ENCODE measurements at places on chromosomes 3 and 15.
A peak's percentile ranks its signal among the peaks of the same experiment; 100 is the strongest.

DNA sequence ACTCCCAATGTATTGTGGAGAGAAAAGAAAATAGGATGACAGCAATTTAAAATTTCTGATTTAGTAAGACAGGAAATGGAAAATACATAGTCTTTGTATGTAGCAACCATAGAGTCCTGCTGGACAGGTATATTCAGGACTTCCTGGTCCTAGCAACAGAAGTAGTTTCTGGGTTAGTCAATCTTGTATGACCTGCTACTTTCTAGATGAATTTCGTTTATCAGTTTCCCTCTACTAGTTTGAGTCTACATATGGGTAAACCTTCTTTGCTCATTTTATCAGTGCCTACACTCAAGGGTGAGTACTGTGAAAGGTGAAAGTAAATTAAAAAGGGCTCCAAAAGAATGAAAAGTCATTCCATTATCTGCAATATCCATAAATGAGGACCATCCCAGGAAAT lies 309.8 kb downstream of the UNC13C start:
- no peak for DNase-seq

- no peak for DNase-seq
Measured at GRCh38 chr3:45311953-45312801, 76.2 kb upstream of the LARS2 start.

DNA sequence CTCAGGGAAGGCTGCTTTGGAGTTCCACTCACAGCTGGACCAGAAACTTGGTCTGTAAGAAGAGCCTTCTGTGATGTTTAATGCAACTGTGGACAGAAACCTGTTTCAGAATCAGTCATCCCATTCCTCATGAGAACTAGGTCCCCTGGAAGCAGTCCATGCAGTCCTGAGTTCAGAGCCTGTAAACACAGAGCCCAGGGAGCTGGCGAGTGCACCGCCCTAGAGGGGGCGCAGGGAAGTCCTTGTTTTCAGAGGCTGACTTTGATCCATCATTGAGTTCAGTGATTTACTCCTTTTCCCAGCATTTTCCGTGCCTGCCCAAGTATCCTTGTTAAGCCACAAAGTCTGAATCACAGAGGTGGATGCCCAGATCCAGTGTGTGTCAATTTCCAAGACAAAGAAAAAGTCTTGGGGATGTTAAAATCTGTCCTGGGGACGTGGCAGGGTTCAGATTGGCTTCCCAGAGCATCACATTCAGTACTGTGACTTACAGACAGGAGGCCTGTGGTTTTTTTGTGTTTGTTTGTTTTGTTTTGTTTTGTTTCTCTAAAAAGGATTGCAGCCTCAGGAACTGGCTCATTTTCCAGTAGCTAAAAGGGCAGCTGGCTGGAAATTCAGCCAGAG lies 9.8 kb upstream of the TXNRD3 start:
- DNase-seq = no peak

GRCh38 chr3:18643281-18643680 lies 218.1 kb upstream of the SATB1 start:
- DNase-seq = no peak

- DNase-seq = peak; percentile 49
Measured at GRCh38 chr15:34038871-34039789, at the start of gene AVEN. Gene AVEN (minus strand): TSS chr15:34039204. CDS start chr15:34039046, 158 bp downstream.

GRCh38 chr3:131849616-131850015 lies 185.2 kb downstream of the CPNE4 start:
- no peak for DNase-seq

DNA sequence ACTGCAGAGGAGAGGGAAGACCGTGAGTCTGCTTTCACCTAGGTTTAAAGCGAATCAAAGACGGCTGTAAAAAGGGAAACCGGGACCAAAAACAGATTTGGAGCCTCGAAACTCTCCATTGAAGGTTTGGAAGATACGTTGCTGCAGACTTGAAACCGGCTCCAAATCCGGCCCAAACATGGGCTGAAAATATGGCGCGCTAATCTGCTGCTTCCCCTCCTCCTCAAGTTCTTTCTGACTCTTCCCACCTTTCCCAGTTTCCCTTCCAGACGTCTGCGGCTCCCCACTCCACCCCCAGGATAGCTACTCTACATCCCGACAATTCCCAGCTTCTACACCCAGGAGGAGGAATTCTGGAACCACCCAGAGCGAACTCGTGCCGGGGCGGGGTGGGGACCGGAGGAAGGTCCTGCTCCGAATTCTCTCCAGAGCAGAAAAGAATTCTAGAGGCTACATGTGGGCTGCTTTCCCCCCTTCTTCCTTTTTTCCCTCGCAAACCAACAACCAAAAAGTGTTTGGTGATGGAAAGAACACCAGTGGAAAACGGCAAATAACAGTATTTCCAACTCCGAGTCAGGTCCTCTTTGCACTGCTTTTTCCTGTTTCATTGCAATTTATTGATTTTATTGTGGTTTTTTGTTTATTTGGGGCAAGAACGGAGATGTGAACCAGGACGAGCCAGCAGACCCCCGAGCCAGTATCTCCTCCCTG lies 8.5 kb downstream of the EOMES start:
- DNase-seq = no peak

- DNase-seq = no peak
Measured at GRCh38 chr3:107578523-107578922, 55.8 kb downstream of the BBX start.

GRCh38 chr15:57248074-57248473 lies 128.2 kb upstream of the CGNL1 start:
- DNase-seq = no peak

DNA sequence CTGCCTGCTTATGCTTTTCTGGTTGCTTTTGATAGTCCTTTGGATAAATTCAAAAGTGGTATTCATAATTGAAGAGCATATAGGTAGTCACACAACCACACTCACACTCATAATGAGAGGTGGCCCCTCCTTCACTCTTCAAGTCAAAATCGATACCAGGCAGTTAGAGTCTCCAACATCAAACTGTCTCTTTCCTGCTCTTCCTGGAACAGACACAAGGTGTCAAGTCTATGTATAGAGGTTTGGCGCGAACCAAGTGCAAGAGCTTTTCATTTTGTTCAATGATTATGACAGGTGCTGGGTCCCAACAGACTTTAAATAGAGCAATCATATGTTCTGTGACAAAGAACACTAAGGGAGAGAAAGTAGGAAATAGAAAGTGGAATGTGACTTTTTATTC lies 29.9 kb upstream of the RGMA start:
- DNase-seq = no peak

DNA sequence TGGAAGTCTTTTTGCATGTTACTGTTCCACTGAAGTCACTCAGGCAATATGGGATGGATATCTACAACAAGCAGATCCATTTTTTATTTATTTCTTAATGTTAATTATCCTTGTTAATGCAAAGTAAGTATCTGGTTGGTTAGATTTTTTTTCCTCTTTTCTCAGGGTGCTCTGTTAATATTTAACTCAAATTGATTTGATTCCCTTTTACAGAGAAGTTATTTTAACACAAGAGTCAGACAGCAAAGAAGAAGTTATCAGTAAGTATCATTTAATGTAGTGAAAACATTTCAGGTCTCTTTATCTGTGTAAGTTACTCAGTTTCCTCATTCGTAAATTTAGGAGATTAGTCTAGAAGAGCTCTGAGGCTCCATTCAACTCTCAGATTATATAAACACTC lies 34.3 kb downstream of the TBC1D23 start:
- no peak for DNase-seq

GRCh38 chr15:62561059-62561519 lies 396.0 kb upstream of the C2CD4B start:
- no peak for DNase-seq

DNA sequence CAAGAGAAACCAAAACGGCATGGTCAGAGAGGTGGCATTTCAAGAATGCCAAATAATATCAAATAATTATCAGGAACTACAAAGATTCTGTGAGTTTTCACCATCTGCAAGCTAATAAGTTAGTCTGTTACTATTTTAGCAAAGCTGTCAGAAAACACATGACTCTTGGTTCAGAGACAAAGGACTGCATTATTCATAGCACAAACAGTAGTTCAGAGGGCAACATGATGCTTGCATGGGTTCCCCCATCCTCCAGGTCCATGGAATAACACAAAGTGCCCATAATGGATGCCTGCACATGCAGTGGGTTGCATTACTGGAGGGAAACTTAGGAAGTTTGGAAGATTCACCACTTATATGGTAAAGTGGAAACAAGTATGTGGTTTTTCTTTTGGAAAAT lies 228.8 kb upstream of the ALCAM start:
- DNase-seq = no peak

GRCh38 chr3:9951126-9951525 lies 1.1 kb downstream of the PRRT3 start:
- no peak for DNase-seq

DNA sequence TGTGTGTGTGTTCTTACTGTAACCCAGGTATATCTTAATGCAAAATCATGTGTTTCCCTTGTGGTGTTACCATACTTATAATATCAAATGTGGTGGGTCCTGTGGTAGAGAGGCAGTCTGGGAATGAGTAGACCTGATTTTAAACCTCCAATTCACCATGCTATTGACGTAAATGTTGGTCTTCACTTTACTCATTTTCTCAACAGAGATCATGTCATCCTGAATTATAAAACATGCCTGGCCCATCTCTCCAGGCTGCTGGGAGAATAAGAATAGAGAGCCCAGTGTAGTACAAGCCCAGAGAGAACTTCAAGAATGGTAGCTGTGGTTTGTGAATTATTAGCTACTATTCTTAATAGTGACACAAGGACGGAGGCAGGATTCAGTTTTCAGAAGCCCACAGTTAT lies 88.1 kb downstream of the MBNL1 start:
- no peak for DNase-seq

- no peak for DNase-seq
Measured at GRCh38 chr3:48411041-48411588, 18.8 kb downstream of the PLXNB1 start.

- no peak for DNase-seq
Measured at GRCh38 chr3:181455276-181455675, 256.4 kb upstream of the SOX2 start.

- DNase-seq = peak; percentile 57
Measured at GRCh38 chr15:57611938-57612337, 20.2 kb downstream of the MYZAP start.

DNA sequence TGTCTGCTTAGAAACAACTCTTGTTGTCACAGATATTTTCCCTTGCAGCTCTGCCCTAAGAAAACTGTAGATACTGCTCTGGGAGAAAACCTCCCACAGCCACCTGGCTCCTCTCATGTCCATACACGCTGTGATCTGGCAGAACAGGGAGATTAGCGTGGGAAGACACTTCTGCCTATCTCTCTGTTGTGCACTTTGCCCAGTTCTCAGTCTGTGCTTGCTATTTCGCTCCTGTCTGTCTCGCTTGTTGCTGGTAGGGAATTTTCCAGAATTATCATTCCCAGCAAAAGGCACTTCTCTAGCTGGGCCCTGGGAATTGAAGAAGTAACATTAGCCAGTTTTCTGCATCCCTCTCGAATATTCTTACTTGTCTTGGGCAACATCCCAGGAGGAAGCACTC lies 8.1 kb upstream of the GATM start:
- peak; percentile 24 for DNase-seq

DNA sequence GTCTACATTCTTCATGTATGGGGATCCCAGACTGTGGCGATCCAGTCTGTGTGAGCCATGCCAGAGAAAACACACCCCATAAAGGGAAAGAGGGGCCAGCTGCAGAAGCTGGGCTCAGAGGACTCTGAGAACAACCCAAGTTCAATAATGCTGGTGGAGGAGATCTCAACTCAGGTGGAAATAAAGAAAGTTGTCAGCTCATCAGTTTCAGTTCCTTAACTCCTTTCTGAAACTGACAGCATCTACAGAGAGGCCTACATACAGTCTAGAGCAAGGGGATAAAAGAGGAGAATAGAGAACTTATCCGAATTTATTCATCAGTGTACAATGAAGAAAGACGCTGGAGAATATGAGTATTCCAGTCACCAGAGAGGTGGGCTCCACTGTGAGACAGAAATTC lies 77.0 kb downstream of the NTRK3 start:
- no peak for DNase-seq

DNA sequence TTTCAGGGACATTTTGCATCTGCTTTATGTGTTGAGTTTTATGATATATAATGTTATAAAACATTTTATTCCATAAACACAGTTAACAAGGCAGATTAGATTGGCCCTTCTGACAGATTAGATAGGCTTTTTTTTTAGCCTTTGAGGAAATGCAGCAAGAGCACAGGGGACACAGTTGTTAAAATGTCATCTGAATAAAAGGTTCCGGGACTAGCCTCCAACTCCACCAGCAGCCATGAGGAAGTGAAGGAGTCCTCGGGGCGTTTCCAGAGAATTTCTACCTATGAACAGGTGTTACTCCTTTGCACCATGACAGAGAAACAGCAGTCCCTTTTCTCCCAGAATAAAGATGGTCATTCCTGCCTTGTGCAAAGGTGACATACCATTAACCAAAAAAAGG lies 167.8 kb upstream of the KBTBD8 start:
- DNase-seq = no peak

GRCh38 chr15:75776065-75776423 lies 63.4 kb upstream of the CSPG4 start:
- no peak for DNase-seq

- no peak for DNase-seq
Measured at GRCh38 chr3:65762235-65762580, 276.5 kb downstream of the MAGI1 start.

DNA sequence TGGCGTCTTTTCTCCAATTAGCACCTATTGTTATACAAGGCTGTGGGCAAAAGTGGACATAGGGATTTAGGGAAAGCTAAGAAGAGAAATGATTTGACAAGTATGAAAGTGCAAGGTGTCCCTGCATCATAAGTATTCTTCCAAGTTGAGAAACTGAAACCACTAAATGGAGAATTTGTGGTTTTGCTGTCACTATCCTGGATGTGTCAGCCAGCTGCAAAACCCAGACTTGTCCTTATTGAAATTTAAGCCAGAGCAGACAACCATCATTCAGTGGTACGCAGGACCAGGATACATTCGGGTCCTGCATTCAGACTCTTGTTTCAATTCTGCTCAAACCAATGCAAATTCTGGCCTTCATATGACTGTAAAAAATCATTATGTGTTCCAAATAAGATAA lies 384.8 kb upstream of the TGFBR2 start:
- DNase-seq = no peak

DNA sequence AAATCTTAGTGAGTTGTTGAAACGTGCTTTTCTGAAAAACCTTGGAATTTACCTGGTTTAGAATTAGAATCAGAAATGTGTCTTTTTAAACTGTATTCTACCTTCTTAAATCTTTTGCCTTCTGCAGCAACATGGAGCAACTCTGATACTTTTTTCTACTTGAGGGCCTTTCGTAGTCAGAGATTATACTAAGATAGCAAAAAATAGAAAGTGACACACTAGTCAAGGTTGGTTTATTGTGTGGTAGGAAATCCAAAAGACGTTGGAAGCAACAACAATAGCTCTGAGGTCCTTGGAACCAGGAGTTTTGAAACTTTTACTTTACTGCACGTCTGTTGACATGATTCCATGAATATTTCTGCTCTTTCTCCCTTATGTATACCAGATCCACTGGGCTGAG lies 294.9 kb downstream of the LPP start:
- DNase-seq = no peak

DNA sequence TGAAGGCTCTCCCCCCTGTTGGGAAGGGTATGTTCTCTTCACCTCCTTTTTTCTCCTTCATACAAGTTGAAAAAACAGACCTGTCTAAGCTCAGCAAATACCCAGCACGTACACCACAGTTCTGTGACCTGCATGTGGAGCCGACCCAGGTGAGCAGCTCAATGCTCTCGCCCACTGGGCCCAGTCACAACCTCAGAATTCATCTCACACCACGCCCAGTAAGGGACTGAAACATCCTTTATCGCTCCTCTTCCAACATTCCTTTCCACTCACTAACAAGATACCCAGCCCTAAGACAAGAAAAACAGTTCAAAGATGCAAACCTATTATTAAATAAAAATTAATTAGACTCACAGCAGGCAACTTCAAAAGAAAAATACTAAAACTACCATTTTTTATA lies 68.9 kb downstream of the FOXP1 start:
- DNase-seq = no peak
